ENCODE measurements at places on chromosomes 13 and 19. TPM values are rescaled to one million over a fixed set of nuclear protein-coding genes. Genes with fewer than 3 reads are reported as not detected.

The PLEKHG2 gene
- polyA plus RNA-seq = 3.6 TPM

The GZMM gene
- polyA plus RNA-seq = not detected

GRCh38 chr13:48443442-48444208 is 30.7 kb upstream of the LPAR6 start:
- no peak for DNase-seq

DNA sequence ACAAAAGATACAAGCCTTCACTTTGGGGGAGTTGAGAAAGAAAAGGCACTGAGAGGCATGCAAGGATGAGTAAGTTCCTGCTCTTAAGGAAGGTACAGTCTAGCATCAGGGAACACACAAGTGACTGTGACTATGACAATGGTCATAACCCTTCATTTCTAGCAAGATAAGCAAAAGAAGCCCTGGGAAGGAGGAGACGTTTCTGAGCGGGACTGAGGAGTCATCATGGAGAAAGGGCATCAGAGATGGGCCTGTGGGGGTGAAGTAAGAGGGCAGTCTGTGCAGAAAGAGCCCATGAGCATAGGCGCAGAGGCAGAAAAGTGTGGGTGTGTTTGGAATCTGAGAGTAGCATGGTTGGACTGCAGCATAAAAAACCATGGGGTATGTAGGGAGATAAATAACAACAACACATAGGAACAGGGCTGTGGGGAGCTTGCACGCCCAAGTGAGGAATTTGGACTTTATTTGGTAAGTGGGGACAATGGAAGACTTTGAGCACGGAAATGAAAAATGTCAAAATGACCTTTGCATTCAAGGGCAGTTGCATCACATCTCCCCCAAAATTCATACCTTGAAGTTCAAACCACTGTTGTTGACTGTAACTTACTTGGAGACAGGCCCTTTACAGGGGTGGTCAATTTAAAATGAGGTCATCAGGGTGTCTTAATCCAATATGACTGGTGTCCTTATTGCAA is 86.7 kb downstream of the MBNL2 start:
- no peak for DNase-seq

- no peak for DNase-seq
These were observed 63.4 kb upstream of the CEACAM8 start for GRCh38 chr19:42658076-42658475.

The C19orf18 gene
- 0.48 TPM for polyA plus RNA-seq

GRCh38 chr13:51906581-51906980 is 44.8 kb downstream of the CCDC70 start:
- no peak for DNase-seq

The CGB5 gene
- polyA plus RNA-seq = 0.20 TPM

DNA sequence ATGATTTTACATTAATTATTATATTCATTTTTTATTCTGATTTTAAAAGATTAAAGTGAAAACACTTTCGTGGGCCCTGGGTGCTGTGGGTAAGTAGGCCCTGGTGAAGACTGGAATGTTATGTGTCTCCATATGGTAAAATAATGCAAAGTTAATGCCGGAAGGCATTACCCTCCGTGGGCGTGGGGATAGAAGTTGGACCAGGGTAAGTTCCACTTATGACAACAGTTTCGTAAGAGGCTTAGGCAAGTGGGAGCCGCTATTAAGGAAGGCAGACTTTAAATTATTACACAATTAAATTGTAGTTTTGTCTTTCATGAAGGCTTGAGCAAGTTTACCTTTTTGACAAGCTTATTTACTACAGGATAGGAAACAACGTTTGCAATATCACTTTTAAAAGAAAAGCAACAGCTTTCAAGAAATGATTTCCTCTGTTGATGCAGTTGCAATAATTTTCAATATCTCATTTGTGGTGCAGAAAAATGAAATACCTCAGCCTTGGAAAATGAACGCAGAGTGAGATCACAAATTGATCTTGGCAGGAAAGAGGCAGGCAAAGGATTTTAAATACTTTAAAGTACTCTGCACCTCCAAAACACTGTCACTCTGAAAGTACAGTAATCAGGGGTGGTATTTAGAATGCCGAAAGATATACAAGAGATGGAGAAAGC is 310.6 kb downstream of the DCT start:
- no peak for DNase-seq

DNA sequence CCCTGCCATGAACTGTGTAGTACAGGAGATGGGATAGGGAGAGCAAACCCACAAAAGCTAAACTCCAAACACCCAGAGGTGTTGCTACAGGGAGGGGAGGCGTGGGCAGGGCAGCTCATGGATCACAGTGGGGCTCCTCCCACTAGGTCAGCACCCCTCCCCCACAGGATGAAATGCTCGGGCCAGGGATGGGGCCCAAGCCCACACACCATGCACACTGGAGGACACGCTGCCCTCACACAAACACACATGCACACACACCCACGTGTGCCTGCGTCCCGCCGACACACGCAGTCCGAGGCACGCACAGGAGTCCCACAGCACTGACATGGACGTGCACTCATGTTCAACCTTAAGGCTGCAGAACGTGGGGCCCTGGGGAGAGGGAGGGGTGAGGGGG is 6.0 kb upstream of the CCNP start:
- no peak for DNase-seq

DNA sequence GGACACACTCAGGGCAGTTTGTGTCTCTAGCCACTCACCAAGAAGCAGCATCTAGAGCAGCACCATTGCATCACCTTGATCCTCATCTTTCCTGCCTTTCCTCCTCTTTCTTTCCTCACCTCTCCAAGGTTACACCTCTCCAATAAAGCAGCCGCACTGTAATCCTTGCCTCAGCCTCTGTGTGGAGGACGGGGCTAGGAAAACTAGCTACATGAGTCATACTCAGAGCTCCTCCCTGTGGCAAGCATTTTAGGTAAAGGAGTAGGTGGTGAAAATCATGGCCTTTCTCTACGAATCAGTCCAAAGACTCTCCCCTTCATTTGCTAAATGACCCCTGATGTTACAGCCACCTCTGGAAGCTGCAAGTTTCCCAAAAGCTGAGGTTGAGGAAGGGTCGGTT is 108.9 kb downstream of the DNAJC15 start:
- DNase-seq = peak; percentile 9

The LIN7B gene
- polyA plus RNA-seq = 1.7 TPM

The CGB1 gene
- polyA plus RNA-seq = not detected

GRCh38 chr19:30469774-30470173 is 97.6 kb downstream of the ZNF536 start:
- DNase-seq = no peak

DNA sequence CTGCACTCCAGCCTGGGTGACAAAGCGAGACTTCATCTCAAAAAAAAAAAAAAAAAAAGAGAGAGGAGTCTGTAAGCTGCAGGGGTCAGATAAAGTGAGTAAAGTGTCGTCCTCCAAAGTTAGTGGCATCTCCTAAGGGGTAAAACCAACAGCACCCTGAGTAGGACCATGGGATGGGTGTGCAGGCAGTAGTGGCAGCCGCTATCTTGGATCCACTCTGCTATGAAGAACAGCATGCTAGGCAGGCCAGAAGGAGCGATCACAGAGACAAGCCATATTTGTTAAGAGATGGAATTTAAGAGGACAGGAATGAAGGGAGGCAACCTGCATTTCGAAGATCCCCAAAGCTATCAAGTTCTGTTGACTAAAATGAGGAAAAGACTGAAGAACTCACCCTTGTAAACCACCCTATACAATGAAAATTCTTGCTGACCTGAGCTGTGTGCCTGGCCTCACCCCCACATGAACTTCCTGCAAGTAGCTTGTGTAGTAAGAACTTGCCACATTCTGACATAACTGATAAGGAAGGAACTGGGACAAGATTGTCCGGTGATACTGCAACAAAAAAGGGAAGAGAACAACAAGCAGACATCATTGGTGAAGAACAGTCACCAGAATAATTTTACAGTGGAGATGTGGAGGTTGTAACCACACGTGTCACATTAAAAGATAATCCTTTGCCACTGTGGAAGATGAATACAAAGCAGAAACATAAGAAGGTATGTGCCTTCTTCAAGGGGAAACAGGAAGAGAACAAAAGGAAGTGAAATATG is 16.2 kb downstream of the DPY19L3 start:
- DNase-seq = no peak

DNA sequence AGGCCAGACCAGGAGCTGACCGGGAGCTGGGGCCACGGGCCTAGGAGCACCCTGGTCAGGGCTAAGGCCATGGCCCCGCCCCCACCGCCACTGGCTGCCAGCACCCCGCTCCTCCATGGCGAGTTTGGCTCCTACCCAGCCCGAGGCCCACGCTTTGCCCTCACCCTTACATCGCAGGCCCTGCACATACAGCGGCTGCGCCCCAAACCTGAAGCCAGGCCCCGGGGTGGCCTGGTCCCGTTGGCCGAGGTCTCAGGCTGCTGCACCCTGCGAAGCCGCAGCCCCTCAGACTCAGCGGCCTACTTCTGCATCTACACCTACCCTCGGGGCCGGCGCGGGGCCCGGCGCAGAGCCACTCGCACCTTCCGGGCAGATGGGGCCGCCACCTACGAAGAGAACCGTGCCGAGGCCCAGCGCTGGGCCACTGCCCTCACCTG is 6.6 kb downstream of the SPHK2 start:
- DNase-seq = no peak

GRCh38 chr19:1767464-1767933 is 14.2 kb downstream of the ONECUT3 start:
- DNase-seq = no peak

DNA sequence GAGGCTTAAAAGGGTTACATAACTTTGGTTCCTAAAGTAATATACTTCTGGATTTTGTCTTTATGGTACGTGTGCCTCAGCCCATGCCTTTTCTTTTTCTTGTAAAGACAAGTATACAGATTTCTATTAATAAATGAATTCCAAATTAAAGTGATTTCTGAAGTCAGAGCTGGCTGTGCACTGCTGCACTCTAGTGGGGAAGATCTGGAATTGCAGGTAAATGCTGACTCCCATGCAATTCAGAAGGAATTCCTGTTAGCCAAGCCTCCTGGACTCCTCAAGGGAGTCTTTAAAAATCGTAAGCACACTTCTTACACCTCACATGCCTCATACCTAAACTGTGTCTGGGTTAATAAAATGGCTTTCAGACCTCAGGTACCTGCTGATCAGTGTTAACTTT is 118.4 kb upstream of the SLC7A1 start:
- DNase-seq = no peak

DNA sequence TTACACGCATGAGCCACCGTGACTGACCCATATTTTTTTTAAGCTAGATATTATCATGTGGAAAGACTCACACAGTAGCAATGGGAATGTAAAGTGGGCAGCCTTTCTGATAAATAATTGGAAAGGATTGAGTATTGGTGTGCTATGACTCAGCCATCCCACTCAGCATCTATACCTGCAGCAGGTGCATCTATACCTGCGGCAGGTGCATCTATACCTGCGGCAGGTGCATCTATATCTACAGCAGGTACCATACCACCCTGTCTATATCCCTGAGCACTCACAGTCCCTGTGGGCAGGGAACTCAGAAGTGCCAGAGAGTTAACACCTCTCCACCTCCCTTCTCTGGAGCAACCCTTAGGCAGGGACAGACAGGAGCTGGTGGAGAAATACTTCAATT is 5.2 kb upstream of the LRRC8E start:
- DNase-seq = no peak

DNA sequence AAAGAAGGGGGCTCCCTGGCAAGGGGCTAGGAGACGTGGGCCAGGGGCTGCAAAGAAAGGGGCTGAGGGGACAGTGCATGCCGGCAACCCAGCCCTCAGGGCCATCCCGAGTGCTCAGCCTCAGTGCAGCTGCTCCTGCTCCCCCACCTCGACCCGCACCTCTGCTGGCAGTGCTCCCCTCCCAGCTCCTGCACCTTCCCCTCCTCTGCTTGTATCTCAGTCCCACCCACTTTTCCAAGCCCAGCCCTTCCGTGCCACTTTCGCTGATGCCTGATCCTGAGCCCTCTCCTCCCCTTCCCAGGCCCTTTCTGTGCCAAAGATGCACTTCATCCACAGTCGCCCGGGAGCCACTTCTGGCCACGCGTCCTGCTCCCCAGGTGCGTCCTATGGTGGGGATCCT is 69.9 kb upstream of the KCTD15 start:
- DNase-seq = no peak

GRCh38 chr13:33003458-33004019 is 12.7 kb upstream of the KL start:
- no peak for DNase-seq

DNA sequence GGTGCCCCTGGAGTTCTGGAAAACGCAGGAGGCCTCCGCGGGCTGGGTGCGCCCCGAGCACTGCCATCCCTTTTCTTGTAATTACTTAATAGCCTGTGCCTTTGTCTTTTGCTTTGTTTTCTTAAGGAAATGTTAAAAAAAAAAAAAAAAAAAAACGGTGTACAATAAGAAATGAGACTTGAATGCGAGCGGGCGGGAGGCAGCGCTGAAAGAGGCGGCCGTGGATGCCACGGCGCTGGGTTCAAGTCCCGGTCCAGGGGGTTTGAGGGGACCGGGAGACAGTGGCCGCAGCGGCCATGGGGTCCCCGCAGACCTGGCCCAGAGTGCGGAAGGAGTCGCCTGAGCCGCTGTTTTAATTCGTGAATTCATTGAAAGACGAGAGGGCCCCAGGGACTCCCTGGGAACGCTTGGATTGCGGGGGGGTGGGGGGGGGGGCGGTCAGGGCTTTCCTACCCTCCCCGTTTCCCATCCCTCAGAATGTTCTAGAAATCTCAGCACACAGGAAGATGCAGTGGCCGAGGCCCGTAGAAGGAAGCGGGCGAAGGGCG is 349.2 kb upstream of the ARGLU1 start:
- DNase-seq = no peak

The JUNB gene
- 85.1 TPM for polyA plus RNA-seq

- DNase-seq = no peak
These were observed 197.4 kb downstream of the DLEU7 start for GRCh38 chr13:50646070-50646469.

- no peak for DNase-seq
These were observed 1465.5 kb downstream of the SLITRK5 start for GRCh38 chr13:89136678-89137077.

GRCh38 chr19:501646-502045 is 5.4 kb downstream of the MADCAM1 start:
- DNase-seq = no peak

DNA sequence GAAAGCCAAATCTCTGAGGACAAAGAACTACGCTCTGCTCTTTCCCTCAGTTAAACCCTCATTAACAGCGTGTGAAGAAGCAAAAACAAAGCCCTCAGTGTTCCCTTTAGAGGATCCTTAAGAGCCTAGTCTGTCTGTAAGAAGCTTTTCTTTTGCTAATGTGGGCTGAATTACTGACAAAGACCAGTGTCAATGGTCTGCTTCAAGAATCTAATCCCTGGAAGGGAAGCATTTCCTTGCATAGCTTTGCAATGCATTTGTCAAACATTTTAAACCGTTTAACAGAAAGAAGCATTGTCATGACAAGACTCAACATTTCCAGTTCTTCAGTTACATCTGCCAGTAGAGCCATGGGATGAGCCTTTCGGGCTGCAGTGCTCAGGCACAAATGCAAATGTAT is 64.9 kb downstream of the EDNRB start:
- no peak for DNase-seq

The PLPPR3 gene
- polyA plus RNA-seq = 0.08 TPM

GRCh38 chr19:51251468-51251820 is 564 bp downstream of the SIGLECL1 start:
- DNase-seq = no peak

Data from keratinocyte (primary cell).